ENCODE measurements at places on chromosomes 2 and 18.

- no peak for DNase-seq
Observed at GRCh38 chr2:128332091-128332634, 13.5 kb upstream of the HS6ST1 start.

GRCh38 chr2:12498286-12498685 is 218.4 kb upstream of the TRIB2 start:
- DNase-seq: no peak

GRCh38 chr2:83058683-83059082 is 1400.4 kb downstream of the SUCLG1 start:
- DNase-seq: no peak

- no peak for DNase-seq
Observed at GRCh38 chr2:126696644-126697520, 40.9 kb downstream of the GYPC start.

- DNase-seq: no peak
Observed at GRCh38 chr2:230865307-230865765, 594 bp downstream of the ITM2C start.
